ENCODE measurements at places on chromosomes 12 and 14.

GRCh38 chr12:43072431-43072830 is 479.6 kb downstream of the ADAMTS20 start:
- DNase-seq, result no peak

- no peak for DNase-seq
Observed at GRCh38 chr12:54701940-54702592, 53.9 kb upstream of the DCD start.

- DNase-seq, result no peak
Observed at GRCh38 chr14:79856381-79856780, 354.9 kb downstream of the DIO2 start.

DNA sequence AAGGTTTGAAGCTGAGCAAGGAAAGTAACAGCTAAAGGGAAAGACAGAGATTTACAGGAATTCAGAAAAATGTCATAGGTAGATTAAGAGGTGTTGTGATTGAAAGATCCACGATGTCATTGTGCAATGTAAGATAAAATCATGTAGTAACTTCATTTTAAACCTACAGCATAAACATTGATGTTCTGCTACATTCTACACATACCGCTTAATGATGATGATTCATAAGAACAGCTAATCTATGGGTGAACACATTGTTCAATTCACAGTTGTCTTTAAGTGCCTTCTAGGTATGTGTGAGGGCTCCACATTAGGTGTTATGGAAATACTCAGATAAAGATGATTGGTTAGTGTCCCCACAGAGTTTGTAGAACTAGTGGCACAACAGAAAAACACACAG is 170.9 kb downstream of the GRIP1 start:
- DNase-seq, result no peak

GRCh38 chr14:61332658-61333029 is 11.3 kb downstream of the PRKCH start:
- no peak for DNase-seq

DNA sequence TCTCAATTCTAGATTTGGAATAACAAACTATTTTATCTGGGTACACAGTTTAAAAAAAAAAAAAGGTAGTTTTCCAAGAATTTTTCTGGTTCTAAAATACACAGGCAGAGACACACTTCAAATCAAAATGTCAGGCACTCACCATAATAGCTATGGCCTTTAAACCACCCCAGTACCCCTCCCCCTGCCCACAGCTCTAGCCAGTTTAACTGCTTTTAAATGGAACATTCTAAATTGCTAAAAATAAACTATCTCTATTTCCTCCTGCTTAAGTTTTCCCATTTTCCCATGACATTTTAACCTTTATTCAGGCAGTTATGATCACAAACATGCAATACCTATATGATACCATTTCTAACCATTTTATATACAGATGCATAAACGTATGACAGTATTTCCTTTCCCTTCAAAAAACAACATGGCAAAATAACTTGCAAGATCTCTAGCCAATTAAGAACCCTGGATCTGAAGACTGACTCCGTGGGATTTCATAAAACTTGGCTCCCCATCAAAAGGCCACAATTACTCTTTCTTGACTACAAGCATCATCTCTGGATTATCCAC is 46.3 kb downstream of the PPP2R5E start:
- no peak for DNase-seq

- no peak for DNase-seq
Observed at GRCh38 chr12:108297895-108298760, 41.0 kb downstream of the CMKLR1 start.

- DNase-seq, result no peak
Observed at GRCh38 chr12:103021538-103022218, 64.2 kb downstream of the ASCL1 start.

GRCh38 chr12:49877066-49877465 is 26.6 kb downstream of the FAIM2 start:
- no peak for DNase-seq

DNA sequence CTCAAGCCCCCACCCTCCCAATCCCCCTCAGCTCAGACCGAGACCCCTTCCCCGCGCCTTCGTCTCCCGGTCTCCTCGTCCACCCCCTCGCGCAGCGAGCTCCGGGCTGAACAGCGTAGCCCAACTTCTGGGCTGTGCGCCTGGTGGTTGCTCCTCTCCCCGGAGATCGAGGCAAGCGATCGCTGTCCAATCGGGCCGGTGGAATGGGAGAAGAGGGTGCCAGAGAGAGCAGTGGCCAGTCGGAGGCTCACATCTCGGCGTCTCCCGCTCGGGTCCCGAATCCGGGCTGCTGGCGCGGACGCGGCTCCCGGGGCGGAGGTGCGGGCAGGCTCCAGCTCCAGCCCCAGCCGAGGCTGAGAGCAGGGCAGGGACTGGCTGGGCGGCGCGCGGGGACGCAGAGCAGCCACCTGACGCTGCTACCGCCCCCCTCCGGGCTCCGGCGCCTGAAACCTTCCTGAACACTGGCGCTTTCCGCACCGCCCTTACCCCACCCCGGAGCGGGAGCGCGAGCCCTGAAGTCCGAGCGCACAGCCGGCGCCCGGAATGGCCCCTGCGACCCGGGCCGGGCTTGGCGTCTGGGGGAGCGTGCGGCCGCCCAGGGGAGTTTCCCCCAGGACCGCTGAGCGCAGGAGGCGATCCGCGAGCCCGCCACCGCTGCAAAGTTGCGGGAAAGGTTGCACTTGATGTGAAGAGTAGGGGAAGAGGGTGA is 508 bp upstream of the KCNH5 start:
- peak; percentile 39 for DNase-seq

DNA sequence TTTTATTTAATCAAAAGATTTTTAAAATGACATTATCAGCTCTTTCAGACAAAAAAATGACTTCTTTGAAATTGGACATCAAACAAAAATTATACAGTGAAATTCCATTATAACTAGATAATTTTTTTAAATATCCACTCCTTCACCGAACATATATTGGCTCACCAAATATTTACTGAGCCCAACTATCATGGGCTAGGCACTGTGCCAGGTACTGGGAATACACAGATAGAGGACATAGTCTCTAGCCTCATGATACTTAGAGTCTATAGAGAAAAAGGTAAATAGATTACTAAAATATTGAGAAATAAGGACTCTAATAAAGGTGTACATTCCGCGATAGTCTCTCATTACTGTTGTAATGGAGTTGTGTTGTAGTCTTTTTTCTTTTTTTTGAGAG is 219.9 kb downstream of the SEC23A start:
- no peak for DNase-seq

- DNase-seq, result no peak
Observed at GRCh38 chr12:1830981-1831963, 10.9 kb downstream of the LRTM2 start.

DNA sequence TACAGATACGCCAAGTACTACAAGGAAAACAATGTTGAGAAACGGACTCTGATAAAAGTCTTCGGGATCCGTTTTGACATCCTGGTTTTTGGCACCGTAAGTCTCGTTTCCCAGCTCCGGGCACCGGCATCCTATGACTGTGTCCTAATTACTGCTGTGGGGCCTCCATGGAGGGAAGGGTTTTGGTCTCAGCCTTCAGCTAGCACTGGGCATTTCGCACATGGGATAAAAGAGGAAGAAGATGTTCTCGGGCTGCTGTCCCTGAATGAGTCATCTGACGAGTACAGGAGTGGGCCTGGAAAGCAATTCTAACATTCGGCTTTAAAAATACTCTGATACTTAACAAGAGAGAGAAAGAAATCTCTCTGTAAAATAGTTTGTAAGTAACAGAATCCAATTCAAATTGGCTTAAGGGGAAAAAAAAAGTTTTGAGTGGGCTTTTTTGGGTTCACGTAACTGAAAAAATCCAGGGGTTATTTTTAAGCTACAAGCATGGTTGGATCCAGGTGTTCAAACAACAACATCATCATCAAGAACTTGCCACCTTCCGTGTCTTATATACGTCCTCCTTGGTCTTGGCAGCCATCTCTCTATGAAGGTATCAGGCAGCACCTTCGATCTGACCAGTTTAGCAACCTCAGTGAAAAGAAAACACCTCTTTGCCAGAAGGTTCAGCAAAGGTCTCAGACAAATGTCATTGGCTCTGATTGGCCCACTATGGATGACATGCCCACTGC is 34.4 kb upstream of the P2RX4 start:
- no peak for DNase-seq

DNA sequence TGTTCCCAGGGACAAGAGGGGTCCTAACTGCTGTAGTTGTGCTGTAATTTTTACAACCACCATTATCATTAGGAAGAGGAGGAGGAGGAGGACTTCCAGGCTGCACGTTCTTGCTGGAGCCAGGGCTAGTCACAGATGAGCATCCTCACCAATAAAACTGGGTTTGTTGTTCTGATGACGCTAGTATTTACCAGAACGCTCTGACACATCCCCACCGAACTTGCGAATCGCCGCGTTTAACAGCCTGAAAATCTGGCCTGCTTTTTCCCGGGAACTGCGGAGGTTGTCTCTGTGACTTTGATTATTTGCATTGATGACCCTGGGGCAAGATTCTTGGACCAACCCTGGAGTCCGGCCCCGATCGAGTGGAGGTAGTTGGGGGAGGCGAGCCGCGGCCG is 10.2 kb downstream of the TBX5 start:
- DNase-seq, result no peak

DNA sequence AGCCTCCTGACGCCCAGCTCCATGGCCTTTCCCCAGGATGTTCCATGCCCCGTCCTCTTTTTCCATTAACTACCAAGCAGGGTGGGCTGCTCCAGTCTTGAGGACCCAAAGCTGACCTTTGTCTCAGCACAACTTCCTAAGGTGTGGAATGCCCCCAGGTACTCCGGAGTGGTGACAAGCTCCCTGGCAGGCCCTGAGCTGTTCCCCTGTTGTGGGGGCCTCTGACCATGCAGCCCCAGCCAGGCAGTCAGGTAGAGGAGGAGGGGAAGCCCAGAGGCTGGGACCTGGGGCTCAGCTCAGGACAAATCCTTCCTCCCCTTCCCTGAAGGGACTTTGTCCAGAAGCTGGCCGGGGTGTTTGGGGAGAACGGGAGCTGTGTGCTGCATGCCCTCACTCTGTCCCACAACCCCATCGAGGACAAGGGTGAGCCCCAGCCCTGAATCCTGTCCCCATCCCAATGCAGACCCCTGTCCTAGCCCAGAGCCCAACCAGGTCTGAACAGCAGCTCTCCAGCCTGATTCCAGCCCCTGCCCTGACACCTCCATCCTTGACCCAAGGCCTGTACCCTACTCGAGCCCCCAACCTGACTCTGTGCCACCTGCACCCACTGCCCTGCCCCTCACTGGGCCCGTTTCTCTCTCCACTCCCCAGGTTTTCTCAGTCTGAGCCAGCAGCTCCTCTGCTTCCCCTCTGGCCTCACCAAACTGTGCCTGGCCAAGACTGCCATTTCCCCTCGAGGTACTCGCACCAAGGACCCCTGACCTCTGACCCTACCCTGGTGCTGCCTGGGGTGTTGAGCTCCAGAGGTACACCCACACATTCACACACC is 4.4 kb downstream of the CARMIL3 start:
- DNase-seq, result no peak

GRCh38 chr12:31897781-31898503 is 61.3 kb upstream of the RESF1 start:
- no peak for DNase-seq

DNA sequence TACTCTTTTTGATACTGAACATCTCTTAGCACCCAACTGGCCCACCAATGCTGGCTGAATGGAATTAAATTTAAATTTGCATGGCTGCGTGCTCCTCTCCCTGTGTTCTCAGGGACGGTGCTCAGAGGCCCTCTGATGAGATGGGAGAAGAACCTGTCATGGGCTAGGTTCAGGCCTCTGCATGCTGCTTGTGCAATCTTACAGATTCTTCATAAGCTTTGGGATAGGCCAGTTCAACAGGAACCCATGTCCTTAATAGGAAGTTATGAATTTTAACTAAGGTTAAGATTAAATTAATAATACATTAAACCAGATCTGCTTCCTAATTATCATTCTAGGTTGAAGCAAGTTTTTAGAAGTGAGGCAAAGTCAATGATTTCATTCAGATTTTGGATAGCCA is 119.7 kb upstream of the LRIG3 start:
- DNase-seq, result no peak

DNA sequence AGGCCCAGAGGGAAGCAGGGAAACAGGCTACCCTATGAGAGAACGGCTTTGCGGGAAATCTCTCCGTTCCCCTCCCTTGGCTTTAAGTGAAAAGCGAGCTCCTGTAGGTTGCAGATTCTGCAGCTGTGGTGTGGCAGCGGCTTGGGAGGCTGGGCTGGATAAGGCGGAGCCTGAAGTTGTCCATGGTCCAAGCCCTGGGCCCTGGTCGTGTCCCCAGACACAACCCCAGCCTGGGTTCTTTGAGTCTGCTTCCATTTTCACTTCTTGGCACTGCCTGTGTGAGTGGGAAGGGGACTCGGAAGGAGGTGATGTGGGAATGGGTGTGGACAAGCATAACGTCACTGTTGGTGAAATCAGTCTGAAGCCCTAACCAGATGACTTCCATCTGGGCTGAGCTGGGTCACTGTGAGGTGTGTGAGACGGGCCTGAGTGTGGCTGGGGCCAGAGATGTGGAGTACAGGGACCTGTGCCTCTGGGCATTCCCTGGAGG is 43.0 kb upstream of the CTDSP2 start:
- DNase-seq, result no peak

DNA sequence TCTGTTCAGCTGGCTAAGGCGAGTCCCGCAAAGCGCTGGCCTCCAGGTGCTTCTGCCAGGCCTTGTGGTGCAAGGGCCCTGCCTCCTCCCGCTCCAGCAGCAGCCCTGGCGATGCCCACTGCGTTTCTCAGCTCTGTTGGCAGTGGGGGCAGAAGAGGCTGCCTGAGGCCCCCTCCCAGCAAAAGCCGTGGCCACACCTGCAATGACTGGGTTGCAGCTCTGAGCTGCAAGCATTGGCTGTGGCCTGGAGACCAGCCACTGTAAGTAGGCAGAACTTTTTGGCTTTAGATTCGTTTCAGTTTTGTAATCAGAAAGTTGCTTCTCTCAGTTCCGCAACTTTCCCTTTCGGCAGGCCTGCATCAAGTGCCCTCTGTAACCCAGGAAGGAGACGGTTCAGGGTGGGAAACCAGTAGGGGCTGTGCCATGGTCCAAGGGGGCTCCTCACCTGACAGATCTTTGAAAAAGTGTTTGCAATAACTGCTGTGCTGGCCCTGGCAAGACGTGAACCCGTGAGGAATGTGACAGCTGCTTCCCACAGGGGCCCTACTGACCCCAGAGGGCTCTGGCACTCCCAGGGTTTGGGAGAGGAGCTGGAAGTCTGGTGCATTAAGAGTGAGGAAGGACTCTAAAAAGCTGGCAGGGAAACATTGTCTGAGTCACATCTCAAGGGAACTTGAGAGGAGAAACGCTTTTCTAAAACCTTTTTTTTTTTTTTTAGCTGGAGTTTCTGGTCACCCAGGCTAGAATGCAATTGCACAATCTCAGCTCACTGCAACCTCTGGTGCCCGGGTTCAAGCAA is 54.5 kb upstream of the MAX start:
- no peak for DNase-seq

GRCh38 chr12:93127582-93128331 is 198.7 kb upstream of the EEA1 start:
- no peak for DNase-seq

DNA sequence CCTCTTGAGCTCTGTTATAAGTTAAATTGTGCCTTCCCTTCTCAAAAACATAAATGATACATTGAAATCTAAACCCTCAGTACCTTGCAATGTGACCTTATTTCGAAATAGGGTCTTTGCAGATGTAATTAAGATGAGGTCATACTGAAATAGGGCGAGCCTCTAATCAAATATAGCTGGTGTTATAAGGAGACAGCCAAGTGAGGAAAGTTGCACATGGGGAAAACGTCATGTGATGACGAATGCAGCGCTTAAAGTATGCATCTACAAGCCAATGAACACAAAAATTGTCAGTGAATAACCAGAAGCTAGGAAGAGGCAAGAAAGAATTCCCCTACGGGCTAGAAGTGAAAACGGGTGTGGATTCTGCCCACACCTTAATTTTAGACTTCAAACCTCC is 305.2 kb upstream of the FOXG1 start:
- DNase-seq, result no peak

GRCh38 chr14:70893062-70893845 is 14.0 kb upstream of the PCNX1 start:
- DNase-seq, result no peak

Data from D721Med (cell line).